Activated CD4-positive, alpha-beta memory T cell treated with anti-CD3 and anti-CD28 coated beads for 36 hours (primary cell): ENCODE measurements at places on chromosomes 7 and 10. TPM values are rescaled to one million over a fixed set of nuclear protein-coding genes. Genes with fewer than 3 reads are reported as not detected.

GAD2 gene
- total RNA-seq, result not detected

GRCh38 chr7:149644754-149645153 lies 128.6 kb downstream of the ZNF467 start:
- H3K27me3 ChIP-seq, result peaks cover 14% of the 10 kb centered on the region
- no peak overlapping the region for H3K27ac ChIP-seq
- no peaks in the 10 kb centered on the region for H3K4me1 ChIP-seq
- no peaks in the 10 kb centered on the region for H3K36me3 ChIP-seq
- no peak overlapping the region for H3K4me3 ChIP-seq
- no peak for DNase-seq

DNA sequence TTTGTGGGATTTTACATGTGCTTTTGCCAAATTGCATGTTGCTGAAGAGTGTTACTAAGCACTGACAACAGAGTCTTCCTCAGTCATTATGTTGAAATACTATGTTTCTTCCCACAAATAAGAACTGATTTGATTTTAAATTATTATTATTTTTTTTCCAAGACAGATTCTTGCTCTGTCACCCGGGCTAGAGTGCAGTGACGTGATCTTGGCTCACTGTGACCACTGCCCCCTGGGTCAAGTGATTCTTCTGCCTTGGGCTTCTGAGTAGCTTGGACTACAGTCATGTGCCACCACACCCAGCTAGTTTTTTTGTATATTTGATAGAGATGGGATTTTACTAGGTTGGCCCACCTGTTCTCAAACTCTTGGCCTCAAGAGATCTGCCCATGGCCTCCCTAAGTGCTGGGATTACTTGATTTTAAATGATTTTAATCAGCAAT lies 42.3 kb downstream of the MINPP1 start:
- no peak for DNase-seq
- no peak overlapping the region for H3K27ac ChIP-seq
- H3K36me3 ChIP-seq, result peaks cover 19% of the 10 kb centered on the region
- H3K27me3 ChIP-seq, result no peaks in the 10 kb centered on the region
- H3K4me3 ChIP-seq, result no peak overlapping the region

- no peak for DNase-seq
- H3K4me1 ChIP-seq, result no peaks in the 10 kb centered on the region
- no peak overlapping the region for H3K27ac ChIP-seq
- peaks cover 2% of the 10 kb centered on the region for H3K27me3 ChIP-seq
- H3K36me3 ChIP-seq, result no peaks in the 10 kb centered on the region
Measured at GRCh38 chr10:86078639-86079035, 288.0 kb downstream of the GRID1 start.
